ENCODE measurements at places on chromosomes 12 and 14.
A peak's percentile ranks its signal among the peaks of the same experiment; 100 is the strongest.

- no peak for DNase-seq
Measured at GRCh38 chr14:41349289-41349910, 257.3 kb upstream of the LRFN5 start.

DNA sequence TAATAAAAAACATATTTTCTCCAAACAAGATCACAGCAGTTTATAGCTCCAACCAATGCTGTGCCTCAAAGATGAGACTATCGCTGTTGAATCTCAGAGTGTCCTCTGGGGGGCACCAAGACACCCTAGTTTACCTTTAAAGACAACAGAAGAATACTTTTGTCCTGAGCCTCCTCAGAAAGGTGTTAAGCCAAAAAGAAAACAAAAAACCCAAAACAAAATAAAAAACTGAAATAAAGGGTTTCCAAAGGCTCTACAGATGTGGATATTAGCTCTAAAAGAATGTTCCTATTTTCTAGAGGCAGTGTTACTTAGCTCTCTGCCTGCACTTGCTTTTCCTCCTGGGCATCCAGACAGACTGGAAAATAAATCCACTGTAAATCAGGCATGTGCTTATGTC lies 86.9 kb upstream of the TTC7B start:
- DNase-seq: peak; percentile 75

GRCh38 chr12:55688716-55689655 lies 18.7 kb downstream of the ITGA7 start:
- no peak for DNase-seq

- no peak for DNase-seq
Measured at GRCh38 chr14:90387206-90387760, 9.5 kb upstream of the CALM1 start.

GRCh38 chr12:83527810-83528209 lies 841.1 kb downstream of the TMTC2 start:
- no peak for DNase-seq
